Stimulated activated CD4-positive, alpha-beta T cell treated with anti-CD3 and anti-CD28 coated beads, Interleukin-4, amount 100 ng/mL, for 24 hours (primary cell): ENCODE measurements at places on chromosomes 4 and X.

GRCh38 chrX:149512225-149512885 is 7.2 kb upstream of the IDS start:
- DNase-seq, result peak; percentile 61

DNA sequence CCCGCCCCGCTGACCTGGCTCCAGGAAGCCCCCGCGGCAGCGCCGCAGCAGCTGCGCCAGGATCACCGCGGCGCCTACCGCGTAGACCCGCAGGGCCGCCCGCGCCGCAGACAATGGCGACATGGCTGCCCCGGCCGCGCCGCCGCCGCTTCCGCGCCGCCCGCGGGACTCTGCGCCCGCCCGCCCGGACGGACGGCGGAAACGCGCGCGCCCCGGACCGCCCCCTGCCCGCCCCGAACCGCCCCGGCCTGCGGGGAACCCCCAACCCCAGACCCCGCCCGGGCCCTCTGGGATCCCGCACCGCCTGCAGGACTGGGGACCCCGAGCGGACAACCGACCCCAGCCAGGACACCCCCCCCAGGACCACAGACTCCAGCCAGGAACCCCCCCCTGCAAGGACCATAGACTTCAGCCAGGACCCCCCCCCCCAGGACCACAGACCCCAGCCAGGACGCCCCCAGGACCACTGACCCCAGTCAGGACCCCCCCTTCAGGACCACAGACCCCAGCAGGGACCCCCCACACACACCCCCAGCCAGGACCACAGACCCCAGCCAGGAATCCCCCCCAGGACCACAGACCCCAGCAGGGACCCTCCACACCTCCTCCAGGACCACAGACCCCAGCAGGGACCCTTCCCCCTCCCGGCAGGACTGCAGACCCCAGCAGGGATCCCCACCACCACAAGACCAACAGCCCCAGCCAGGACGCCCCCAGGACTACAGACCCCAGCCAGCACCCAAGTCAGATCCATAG is at the start of the genes DHRSX and ZBED1:
Gene DHRSX, minus strand, starts transcription at position 174 of the 756 bp plus-strand sequence. Its CDS starts 51 bp downstream, at position 123.
Gene ZBED1, minus strand, starts transcription at position 174 of the 756 bp plus-strand sequence. CDS start 10,257 bp downstream, outside the sequence.
- DNase-seq, result peak; percentile 43

DNA sequence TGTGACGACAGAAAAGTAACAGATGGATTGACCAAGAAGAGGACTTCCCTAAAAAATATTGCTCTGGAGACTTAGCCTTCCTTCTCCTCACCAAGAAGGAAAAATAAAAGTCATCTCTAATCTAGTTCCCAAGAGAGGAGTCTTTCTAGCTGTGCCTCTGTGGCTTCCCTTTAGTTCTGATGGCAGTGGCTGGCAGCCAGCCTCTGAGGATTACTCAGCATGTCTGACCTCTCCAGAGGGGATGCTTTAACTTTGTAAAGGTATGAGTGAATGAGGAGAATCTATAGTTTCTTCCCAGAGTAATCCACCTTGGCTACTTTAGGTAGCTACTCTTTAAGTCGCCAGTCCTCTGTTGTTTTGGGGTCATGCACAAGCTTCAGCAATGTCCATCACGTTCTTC is 163.9 kb upstream of the KIT start:
- DNase-seq, result no peak

GRCh38 chr4:174080361-174080760 is 203.1 kb downstream of the FBXO8 start:
- DNase-seq, result no peak

- no peak for DNase-seq
These were observed 62.4 kb upstream of the BMPR1B start for GRCh38 chr4:94695384-94695783.

DNA sequence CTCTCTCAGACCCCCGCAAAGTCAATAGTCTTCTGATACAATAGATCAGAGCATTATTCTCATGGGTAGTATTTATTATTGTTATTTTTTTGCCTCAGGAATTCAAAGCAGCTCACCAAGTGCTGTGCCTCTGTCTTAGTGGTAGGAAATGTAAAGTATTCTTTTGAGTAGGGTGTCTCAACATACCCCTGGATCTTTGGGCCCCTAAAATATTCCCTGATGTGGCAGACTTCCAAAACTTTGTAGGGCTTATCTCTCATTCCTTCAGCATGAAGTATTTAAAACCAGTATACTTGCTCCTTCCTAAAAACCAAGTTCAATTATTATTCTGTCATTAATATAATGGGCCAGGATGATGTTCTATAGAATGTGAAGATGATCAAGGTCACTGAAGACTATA is 115.3 kb upstream of the ZNF827 start:
- no peak for DNase-seq
